Activated CD4-positive, alpha-beta T cell treated with anti-CD3 and anti-CD28 coated beads, Interleukin-2, amount 50 U/mL, for 4 hours (primary cell): ENCODE measurements at places on chromosomes 3 and 15.

GRCh38 chr3:68448510-68449383, 483.6 kb downstream of the TAFA4 start:
- DNase-seq: no peak

DNA sequence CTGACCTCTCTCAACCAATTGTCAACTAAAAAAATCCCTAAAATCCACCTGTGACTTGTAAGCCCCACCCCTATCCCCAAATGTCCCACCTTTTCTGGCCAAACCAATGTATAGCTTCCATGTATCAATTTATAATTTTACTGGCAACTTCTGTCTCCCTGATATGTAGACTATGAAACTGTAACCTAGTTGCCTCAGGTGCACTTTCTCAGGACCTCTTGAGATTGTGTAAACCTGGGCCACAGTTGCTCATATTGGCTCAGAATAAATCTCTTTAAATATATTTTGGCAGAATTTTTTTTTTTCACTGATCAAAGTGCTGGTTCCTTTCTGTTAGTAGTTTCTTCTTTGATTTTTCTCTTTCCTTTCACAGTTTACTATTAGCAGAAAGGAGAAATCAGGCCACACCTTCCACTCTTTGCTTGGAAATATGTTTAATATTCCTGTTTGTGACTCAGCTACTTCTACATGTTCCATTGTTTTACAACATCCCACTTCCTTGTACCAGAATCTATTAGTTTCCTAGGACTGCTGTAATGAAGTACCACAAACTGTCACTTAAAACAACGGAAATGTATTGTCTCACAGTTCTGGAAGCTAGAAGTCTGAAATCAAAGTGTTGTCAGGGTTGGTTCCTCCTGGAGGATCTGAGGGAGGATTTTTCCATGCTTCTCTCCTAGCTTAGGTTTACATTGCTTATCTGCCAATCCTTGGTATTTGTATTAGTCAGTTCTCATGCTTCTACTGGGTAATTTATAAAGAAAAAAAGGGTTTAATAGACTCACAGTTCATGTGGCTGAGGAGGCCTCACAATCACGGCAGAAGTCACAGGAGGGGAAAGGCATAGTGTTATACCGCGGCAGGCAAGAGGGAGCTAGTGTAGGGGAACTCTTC, 801.2 kb upstream of the ARPP21 start:
- DNase-seq: no peak

DNA sequence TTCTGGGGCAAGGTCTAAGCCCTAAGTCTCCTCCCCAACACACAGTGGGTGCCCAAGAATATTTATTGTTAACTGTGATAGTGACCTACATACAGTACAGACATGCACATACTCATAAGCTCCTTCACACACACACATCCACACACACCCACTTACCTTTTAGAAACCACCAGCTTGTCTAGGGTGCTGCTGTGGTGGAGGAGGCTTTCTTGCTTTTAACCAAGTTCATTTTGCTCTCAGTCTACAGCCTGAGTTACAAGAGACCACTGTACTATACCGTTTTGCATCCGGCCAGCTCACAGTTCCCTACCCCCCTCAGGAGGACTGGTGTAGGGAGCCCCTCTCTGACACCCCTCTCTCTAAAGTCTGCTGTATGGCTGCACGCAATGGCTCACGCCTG, 16.7 kb downstream of the DAPK2 start:
- no peak for DNase-seq

- no peak for DNase-seq
These were observed 233.5 kb downstream of the MYRIP start for GRCh38 chr3:40042752-40043443.

- no peak for DNase-seq
These were observed 680.6 kb downstream of the NTRK3 start for GRCh38 chr15:87575896-87576473.

DNA sequence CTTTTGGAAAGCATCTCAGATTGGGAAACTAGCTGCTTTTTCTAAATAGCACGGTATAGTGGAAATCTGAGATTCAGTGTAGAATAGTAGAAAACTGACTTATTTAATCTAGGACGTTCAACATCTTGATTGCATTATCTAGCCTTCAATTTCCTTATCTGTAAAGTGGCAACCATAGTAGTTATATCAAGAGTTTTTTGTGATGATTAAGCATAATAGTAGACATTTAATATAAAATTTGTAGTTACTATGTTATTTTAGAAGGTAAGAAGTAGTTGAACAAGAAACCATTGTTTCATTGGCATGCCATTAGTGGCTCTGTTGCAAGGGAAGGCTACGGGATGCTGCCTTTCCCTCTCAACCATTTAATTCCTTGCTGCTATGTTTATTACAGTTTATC, 367.3 kb downstream of the NAALADL2 start:
- no peak for DNase-seq

DNA sequence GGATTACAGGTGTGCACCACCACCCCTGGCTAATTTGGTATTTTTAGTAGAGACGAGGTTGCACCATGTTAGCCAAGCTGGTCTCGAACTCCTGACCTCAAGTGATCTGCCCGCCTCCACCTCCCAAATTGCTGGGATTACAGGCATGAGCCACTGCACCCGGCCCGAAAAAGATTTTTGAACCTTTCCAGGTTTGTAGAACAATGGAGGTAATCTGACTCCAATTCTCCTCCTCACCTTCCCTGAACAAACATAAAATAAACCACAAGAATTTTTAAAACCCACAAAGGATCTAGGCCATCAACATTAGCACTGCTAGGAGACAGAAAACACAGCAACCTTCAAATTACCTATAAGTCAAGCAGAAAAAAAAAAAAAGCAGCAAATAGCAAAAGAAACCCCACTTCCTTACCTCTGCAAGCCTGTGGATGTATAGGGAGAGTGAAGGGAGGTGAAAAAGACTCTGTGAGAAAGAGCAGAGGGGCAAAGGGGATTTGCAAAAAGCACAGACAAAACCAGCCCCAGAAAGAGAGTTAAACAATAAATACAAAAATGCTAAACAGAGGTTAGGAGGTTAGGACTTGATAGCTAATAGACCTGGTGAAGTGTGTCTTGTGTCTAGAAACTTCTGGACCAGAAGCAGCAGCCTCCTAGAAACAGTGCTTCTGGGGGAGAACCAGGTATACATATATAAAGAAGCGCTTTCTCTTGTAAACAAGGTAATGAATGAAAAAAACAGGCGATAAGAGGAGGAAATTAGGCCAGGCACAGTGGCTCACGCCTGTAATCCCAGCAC, 32.1 kb downstream of the TFDP2 start:
- DNase-seq: no peak

DNA sequence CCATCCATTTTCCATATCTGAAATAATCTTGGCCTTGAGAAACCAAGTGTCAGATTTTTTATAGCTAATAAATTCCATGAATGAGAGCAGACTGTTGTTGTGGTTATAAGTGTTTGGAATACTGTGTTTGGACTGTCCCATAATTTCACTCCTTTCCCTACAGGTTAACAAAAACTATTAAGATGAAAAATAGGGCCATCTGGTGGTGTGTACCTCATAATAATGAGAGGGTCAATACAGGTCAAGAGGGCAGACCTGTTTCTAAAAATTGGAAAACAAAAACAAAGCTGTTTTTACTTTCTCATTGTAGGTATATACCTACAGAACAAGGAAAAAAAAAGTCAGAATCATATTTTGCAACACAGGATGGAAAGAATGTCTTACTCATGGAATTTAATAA, 553.8 kb upstream of the SGO1 start:
- no peak for DNase-seq

GRCh38 chr15:84572231-84572630, 28.6 kb upstream of the ZSCAN2 start:
- DNase-seq: no peak

- DNase-seq: no peak
These were observed 55.2 kb downstream of the UNC13C start for GRCh38 chr15:54033356-54033860.

DNA sequence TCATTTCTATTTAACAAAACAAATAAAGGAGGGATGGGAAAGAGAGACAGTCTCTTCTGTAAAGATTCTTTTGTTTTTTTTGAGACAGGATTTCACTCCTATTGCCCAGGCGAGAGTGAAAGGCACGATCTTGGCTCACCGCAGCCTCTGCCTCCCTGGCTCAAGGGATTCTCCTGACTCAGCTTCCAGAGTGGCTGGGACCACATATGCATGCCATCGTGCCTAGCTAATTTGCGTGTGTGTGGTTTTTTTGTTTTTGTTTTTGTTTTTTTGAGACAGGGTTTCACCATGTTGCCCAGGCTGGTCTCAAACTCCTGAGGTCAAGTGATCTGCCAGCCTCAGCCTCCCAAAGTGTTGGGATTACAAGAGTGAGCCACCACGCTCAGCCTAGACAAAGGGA, 23.3 kb downstream of the STAG1 start:
- no peak for DNase-seq

GRCh38 chr3:114668099-114668498, 374.3 kb downstream of the TIGIT start:
- DNase-seq: no peak

DNA sequence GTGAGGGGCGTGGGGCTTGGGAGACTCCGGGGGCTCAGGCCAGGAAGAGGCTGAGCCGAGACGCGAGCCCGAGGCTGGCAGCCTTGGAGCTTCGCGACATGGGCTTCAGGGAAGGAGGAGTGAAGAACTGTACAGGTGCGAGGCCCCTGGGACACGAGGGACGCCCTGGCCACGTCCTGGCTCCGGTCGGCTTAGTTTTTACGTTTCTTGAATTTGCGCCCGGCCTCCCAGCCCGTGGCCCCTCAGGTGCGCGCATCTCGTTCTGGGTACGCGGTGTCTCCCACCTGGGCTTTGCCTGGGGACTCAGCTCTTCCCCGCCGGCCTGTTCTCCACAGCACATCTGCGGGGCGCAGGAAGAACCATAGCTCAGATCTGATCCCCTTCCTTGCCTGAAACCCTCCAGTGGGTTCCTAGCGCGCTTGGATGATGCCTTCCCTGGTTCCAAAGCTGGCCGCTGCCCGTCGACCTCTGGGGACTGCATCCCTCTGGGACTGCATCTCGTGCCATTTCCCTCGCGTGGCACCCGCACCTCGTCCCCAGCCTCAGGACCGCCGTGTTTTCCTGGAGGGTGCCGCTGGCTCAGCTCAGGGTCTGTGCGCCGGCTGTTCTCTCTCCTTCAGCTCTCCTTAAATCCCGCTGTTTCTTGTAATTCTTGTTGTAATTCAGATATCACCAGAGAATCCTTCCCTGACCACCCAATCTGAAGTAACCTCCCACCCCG, 614 bp downstream of the CHCHD6 start:
- DNase-seq: no peak

- DNase-seq: no peak
These were observed 11.8 kb downstream of the SSR3 start for GRCh38 chr3:156543043-156543555.

DNA sequence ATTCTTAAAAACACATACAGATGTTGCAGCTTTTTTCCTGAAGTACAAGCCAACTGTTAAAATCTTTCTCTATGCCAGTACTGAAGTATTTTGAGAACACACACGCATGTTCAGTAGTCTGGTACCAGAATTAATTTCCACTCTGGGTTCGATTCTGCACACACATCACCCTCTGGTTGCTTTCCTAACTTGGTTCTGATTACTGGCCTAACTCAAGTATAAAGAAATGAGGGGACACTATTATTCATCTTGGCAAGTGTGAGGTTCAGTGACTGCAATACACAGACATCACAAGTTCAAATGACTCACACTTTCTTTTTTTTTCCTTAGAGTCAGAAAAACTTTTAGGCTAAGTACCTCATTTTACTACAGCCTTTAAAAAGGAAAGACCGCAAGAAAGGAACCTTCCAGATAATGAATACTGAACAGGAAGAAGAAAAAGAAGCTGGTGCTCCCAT, 37.4 kb upstream of the LDHAL6B start:
- DNase-seq: no peak

DNA sequence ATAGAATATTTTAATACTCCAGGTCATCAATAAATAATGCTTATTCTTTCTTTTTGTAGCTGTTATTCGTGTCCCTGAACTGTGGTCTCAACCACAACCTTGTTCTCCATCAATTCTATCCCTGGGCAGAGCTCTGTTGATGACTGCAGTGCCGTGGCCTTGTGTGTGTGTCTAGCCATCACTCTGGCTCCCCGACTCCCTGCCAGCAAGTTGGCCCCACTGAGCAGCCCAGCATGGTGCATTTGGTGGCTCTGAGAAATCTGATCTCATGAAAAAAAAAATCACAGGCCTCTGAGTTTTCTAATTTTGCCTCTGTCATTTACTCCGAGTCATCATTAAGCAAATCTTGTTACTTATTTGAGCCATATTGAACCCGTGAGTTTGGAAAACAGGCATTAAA, 164.7 kb downstream of the GOLGA6L6 start:
- DNase-seq: no peak

DNA sequence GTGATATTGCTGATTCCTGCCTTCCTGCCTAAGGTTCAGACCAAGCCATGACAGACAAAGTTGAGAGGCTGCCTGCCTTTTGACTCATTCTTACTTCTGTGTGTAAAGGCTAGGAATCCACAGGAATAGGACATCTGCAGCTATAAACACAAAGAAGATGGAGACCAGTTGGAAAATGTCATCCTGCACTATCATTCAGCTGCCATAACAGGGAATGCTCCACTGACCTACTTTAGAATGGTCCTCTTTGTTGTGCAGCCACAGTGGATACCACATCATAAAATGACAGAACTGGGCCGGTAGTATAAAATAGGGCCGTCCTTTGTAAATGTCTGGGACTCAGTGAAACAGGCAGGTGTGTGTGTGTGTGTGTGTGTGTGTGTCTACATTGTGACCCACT, 75.1 kb downstream of the STAC start:
- DNase-seq: no peak

GRCh38 chr3:85851071-85851470, 892.3 kb downstream of the CADM2 start:
- no peak for DNase-seq

DNA sequence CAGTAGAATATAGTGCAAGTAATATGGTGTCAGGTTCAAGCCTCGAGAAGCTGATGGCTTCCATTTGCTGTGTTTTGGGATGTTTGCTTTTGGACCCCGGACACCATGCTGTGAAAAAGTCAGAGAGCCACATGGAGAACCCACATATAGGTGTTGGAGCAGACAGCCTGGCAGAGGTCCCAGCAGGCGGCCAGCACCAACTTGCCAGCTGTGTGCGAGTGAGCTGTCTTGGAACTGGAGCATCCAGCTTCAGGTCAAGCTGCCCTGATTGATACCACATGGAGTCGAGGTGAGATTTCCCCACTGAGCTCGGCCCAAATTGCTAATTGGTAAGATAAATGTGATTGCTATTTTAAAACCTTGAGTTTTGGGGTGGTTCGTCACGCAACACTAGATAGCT, 185.7 kb upstream of the TBL1XR1 start:
- DNase-seq: no peak

GRCh38 chr15:25737218-25737643, 125.9 kb downstream of the ATP10A start:
- DNase-seq: no peak

DNA sequence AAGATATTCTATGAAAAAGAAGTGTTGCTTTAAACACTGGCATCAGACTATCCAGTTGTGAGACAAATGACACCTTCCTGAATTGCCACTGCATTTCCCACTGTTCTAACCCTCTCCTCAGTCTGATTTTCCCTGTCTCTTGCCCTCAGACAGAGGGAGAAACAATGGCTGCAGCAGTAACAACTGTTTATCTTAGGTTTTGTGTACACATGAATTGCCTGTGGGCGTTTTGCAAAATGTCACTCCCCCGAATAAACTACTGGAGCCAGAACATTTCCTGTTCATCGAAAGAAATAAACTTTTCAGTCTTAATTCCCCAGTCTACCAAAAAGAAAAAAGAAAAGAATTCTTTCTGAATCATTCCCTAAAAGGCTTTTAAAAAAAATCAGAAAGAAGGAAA, 155.1 kb downstream of the MAGI1 start:
- DNase-seq: no peak
